Activated CD4-positive, alpha-beta T cell treated with anti-CD3 and anti-CD28 coated beads, Interleukin-2, amount 10 ng/mL, durations not matched to agents 24 days and 14 days (primary cell): ENCODE measurements at places on chromosomes 2 and 18.

DNA sequence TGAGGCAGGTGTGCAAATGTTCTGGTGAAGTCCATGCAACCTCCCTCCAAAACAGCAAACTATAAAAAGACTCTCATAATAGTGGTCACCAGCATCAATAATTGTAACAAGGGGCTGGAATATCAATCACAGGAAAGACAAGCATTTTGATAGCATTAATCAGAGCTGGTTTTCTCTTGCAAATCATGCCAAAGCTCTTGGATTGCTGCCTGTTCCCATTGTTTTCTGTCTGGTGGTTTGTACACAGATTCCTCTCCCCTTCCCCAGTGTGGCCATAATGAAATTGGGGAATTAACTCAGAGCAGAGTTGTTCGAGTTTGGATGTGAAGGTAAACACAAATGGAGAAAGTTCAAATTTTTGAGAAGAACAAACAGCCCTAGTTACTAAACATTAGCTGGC is 134.2 kb downstream of the CDCA7 start:
- no peak for DNase-seq

DNA sequence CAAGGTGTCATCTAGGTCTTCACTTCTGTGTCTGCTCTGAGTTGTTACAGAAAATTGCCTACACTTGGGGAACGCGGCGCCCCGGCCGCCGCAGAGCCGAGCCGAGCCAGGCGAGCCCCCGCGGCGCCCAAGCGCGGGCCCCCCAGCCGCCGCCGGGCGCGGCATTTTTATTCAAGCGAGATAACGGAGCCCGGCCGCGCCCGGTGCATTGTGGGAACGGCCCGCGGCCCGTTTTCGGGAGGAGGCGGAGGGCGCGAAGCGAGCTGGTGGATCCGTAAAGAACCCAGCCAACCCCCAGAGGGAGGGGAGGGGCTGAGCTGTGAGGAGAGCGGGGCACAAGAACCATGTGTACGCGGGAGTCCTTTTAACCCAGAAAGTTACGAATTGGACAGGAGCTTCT is 191.8 kb downstream of the FTCDNL1 start:
- DNase-seq, result peak; percentile 56

DNA sequence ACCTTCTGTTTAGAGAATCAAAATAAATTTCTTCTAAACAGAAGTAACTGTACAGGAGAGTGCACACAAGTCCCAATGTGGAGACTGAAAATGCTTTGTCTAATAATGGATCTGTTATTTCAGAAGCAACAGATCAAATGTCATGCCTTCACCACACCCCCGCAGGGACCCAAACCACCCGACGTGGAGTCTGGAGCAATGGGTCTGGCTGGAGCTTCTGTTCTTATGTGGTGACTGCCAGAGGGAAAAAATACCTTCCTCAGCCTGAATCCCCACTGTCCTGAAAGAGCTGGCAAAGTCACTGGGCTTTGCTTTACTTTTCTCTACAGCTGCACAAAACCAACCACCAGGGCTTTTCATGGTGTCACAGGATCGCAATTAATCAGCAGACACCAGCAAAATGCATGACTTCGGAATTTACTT is 119.0 kb upstream of the ZFP36L2 start:
- no peak for DNase-seq

- DNase-seq, result no peak
These were observed 172.2 kb upstream of the HAAO start for GRCh38 chr2:42964439-42965083.

- no peak for DNase-seq
These were observed 426.7 kb downstream of the TRIB2 start for GRCh38 chr2:13143451-13143850.

GRCh38 chr18:36762074-36762473 is 66.7 kb downstream of the TPGS2 start:
- no peak for DNase-seq

GRCh38 chr2:237341872-237342271 is 72.1 kb downstream of the COL6A3 start:
- no peak for DNase-seq

GRCh38 chr2:222088561-222088960 is 210.2 kb downstream of the PAX3 start:
- DNase-seq, result no peak

GRCh38 chr18:77851802-77852201 is 602.2 kb downstream of the GALR1 start:
- DNase-seq, result no peak

- no peak for DNase-seq
These were observed 91.0 kb upstream of the LCLAT1 start for GRCh38 chr2:30356071-30356470.

GRCh38 chr2:191252699-191253098 is 7.5 kb downstream of the MYO1B start:
- no peak for DNase-seq

GRCh38 chr18:24514439-24514838 is 54.0 kb downstream of the HRH4 start:
- DNase-seq, result no peak

- DNase-seq, result no peak
These were observed 22.9 kb downstream of the INO80C start for GRCh38 chr18:35474884-35475283.

DNA sequence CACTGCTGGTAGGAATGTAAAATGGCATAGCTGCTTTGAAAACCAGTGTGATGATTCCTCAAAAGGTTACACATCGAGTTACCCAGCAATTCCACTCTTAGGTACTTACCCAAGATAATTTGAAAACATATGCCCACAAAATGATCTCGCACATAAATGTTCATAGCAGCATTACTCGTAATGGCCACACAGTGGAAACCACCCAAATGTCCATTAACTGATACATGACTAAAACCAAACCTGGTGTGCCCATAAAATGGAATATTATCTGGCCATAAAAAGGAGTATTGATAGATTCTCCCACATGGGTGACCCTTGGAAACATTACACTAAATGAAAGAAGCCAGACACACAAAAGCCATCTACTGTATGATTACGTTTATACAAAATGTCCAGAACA is 70.4 kb downstream of the ALPK2 start:
- DNase-seq, result no peak

DNA sequence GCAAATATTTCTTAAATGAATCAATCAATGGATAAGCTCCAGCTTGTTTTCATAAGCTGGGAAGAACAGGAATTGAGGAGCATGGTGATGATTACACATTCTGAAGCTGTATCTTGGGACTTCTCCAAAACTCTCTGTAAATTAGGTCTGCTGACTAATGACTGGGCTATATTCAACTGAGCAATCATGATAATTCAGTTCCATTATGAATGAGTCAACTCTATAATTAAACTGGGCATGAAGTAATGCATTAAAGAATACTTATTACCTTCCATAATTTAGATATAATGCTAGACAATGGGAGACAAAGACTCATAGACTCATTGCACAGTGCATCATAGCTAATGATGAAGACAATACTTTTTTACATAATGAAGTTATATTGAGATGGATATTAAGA is 207.4 kb downstream of the CBLN2 start:
- no peak for DNase-seq

GRCh38 chr2:230794497-230794896 is 70.2 kb upstream of the ITM2C start:
- peak; percentile 76 for DNase-seq

GRCh38 chr2:205642599-205643356 is 39.5 kb upstream of the NRP2 start:
- no peak for DNase-seq

DNA sequence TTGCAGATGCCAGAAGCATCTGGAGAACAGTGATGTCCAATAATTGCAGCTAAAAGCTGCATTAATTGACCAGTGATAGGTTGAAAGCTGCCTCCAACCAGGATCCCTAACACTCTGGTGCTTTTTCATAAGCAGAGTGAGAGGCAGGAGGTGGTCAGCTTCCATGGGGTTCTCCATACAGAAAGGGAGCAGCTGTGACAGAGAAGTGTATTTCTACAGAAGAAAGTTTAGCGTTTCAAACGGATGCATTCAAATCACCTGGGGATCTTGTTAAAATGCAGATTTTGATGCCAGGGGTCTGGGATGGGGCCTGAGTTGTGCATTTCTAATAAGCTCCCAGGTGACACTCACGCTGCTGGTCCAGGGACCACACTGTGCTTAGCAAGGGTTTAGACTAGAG is 216.5 kb upstream of the NRP2 start:
- DNase-seq, result no peak

- DNase-seq, result no peak
These were observed 95.1 kb downstream of the STRN start for GRCh38 chr2:36871068-36871707.

- no peak for DNase-seq
These were observed 4.0 kb downstream of the CCT7 start for GRCh38 chr2:73238149-73238548.

- no peak for DNase-seq
These were observed 21.4 kb downstream of the HJURP start for GRCh38 chr2:233832869-233833311.

GRCh38 chr18:61738488-61738887 is 154.3 kb downstream of the RNF152 start:
- DNase-seq, result no peak

GRCh38 chr18:49647496-49648168 is 85.8 kb downstream of the LIPG start:
- no peak for DNase-seq

DNA sequence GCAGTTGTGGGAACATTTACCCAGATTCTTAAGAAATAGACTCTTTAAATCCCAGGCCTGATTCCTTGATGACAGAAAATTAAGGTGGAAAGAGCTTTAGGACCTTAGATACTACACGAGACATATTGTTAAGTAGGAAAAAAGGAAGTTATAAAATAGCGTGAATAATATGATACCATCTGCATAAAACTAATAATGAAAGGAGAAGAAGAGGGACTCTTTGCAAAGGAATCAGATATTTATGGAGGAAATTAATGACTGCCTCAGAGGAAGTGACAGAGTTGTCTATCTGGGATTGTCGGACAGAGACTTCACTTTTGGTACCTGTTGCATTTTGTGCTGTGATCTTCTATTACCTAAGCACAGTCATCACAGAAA is 20.8 kb downstream of the APCDD1 start:
- no peak for DNase-seq

DNA sequence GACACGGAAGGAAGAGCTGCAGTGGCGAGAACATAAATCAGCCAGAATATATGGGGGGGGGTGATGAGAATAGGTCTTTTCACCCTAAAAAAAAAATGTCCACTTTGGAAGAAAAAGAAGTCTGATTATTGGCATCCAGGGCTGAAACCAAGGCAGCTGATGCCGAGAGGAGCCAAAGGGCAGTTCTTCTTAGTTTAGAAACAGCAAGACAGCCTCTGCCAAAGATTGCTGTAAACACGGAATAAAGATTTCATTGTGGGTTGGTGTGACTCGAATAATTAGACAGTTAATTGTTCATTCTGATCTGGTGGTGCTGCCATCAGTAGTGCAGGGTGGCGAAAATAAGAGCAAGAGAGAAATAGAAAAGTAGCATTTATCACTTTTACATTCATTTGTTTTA is 3.5 kb downstream of the CDH20 start:
- no peak for DNase-seq

DNA sequence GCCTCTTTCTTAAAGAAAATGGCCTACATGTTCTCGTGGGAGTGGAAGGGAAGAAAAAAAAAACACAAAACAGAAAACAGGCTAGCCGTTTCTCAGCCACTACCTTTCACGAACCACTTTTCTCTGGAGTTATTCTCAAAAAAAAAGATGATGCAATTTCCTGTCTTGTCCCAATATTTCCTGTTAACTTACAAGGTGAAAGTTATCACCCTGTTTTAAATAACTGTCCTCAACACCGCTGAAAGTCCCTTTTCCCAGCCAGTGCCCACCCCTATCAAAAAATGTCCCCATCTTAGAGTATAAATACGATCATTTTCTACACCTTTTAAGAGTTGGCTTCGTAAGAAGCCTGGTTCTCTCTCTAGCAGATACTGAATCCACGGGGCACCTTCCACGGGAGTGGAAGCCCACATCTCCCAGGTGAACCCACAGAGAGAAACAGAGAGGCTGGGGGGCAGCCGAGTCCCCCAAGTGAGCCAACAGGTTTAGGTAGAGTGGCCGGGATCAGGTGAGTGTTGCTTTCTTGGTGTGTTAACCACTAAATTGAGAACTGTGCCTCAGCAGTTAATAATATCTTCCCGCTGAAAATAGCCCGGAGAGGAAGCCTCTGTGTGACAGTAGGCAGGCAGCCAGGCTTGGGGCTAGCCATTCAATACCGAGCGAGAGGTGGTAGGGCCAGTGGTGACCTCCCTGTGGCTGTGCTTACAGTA is 15.9 kb downstream of the SMAD7 start:
- DNase-seq, result no peak

DNA sequence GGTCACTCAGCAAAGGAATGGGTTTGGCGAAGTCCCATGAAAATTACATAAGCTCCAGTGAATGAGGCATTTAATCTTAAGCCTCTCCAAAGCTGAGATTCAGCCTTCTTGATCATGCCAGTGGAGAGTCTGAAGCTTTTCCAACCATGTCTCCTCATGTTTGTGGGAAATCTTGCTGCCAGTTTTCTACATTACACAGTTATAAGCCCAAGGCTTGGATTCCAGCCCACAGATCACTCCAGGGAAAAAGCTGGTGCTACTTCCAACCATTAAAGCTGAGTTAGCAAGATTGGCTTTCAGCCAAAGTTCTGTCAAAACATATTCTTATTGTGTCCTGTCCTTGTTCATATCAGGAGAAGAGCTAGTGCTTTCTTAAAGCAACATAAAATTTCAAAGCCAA is 293.8 kb downstream of the LRRTM4 start:
- DNase-seq, result no peak

GRCh38 chr2:221200184-221200839 is 371.8 kb downstream of the EPHA4 start:
- no peak for DNase-seq

- DNase-seq, result peak; percentile 9
These were observed 88.4 kb upstream of the CELF4 start for GRCh38 chr18:37654034-37654433.

DNA sequence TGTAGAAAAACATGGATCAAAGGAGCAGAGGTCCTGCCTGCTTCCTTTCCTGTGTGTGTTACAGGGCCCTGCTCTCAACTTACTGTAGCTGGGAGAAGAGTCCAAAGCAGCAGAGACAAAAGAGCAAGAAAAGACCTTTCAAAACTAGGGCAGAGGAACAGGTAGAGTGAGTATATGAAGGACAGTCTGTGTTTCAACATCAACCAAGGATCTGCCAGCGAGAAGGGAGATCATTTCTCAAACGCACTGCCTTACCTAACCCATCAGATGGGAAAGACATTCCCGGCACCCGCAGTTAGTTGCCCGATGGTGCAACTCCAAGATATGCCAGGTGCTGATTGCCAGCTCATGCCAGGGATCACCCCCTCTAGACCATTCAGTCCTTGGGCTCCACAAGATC is 41.7 kb downstream of the MREG start:
- DNase-seq, result no peak

GRCh38 chr18:68699043-68699442 is 15.9 kb downstream of the TMX3 start:
- DNase-seq, result no peak

GRCh38 chr2:169572821-169573159 is 875 bp downstream of the FASTKD1 start:
- DNase-seq, result no peak
